Stimulated activated CD8-positive, alpha-beta memory T cell treated with anti-CD3 and anti-CD28 coated beads, Interleukin-7, amount 100 ng/mL, for 1 hour (primary cell): ENCODE measurements at places on chromosomes 4 and X.

DNA sequence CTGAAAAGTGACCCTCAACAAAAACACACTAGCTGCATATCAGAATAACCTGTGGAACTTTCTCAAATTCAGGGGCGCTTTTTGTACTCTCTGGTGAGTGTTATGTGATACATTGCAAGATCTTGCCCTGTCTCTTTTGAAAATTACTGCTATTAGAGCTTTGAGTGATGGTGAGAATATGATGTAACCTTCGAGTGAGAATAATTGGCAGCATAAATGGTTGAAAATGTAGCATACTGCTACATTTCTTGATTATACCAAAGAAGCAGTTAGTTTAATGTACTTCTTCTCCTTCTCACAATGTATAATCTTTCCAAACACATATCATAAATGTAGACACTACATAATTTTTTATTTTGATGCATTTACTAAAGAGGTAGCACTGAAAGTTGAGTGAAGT lies 882.9 kb downstream of the FSTL5 start:
- DNase-seq, result no peak

DNA sequence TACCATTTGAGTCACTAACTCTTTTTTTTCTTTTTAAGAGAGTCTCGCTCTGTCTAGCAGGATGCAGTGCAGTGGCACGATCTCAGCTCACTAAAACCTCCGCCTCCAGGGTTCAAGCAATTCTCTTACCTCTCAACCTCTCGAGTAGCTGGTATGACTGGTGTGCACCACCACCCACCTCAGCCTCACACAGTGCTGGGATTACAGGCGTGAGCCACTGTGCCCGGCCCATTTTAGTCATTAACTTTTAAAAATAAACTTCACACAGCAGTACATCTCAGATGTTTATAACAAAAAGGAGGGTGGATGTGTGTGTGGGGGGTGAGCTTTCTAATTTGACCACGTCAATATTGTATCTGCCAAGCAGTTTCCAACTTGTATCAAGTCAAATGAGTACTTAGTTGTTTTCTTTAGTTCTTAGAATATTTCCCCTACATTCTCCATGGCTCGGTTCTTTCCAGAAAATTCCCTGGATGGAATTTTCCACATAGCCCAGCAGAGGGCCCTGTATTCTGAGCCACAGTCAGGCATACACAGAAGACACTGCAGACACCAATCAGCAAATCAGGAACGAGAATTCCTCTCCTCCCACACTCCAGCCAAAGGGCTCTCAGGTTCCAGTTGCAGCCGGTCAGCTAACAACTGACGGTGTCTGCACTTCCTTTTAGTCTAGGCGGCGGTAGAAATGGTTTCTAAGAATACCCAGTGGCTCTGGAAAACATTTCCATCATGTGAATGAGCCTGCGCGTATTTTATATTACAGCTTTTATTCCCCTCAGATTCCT lies 20.1 kb upstream of the ARAF start:
- DNase-seq, result no peak

- no peak for DNase-seq
Measured at GRCh38 chr4:80425124-80426100, 89.9 kb downstream of the CFAP299 start.

- no peak for DNase-seq
Measured at GRCh38 chr4:127484117-127484516, 148.6 kb upstream of the INTU start.

GRCh38 chr4:122776916-122777315 lies 44.4 kb downstream of the BBS12 start:
- DNase-seq, result no peak
